ENCODE measurements at places on chromosomes 1 and 21.
A peak's percentile ranks its signal among the peaks of the same experiment; 100 is the strongest.

DNA sequence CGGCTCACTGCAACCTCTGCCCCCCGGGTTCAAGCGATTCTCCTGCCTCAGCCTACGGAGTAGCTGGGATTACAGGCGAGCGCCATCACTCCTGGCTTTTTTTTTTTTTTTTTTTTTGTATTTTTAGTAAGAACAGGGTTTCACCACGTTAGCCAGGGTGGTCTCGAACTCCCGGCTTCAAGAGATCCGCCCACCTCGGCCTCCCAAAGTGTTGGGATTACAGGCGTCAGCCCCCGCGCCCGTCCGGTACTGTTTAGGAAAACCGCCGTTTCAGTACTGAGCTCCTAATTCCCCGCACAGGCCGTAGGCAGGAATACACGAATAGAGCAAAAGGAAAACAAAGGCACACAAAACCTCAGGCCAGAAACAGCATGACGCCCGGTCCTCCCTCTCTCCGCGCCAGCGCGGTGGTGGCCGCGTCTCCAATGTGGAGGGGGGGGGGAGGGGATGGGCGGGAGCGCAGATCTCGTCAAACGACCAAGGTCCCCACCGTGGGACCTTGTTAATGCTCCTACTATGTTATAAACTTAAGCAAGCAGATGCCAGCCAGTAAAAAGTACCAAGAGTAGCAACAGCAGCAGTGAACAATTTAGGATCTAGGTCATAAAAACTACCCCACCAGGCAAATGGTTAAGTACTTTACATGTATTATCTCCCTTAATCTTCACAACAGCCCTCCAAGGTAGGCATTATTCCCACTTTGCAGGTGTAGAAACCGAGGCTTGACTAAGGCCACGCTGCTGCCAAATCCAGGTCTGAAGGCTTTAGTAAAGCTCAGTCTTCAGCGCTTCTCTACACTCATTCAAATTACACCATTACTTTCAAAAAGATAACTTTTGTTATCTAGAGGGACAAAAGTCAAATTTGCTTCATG, 648 bp upstream of the ADAR start:
- peak; percentile 33 for DNase-seq

DNA sequence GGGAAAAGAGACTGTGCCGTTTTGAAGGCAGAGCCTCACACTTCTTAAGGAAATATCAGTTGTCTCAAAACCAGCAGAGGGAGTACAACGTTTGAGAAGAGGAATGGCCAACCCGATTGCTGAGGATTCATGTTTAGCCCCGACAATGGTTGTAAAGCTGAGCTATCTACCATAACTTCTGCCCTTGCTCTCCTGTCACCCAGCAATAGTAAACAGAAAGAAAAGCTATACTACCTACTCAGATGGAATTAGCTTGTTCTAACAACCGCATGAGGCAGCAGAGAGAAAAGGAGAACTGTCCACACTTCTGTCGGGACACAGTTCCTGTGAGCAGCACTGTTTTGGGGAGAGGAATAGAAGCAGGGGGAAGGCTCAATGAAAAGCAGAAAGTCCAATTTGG, 91.2 kb downstream of the SLC45A1 start:
- DNase-seq = no peak

DNA sequence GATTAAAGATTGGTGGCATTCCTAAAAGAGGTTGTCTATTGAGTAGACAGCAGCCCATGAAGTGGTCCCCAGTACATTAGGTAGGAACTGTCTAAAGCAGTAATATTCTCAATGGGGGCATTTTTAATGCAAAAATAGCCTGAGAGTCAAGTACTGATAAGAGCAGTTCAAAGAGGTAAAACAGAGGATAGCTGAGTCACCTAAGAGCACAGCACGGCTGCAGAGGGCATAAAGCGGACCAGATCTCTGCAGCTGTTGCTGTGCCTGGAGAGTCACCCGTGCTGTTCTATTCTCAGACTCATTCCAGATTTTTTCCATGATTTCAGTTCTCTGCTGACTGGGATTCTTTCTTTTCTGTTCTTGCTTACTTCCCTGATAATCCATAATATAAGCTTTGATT, 313.2 kb downstream of the OLFM3 start:
- DNase-seq = no peak

DNA sequence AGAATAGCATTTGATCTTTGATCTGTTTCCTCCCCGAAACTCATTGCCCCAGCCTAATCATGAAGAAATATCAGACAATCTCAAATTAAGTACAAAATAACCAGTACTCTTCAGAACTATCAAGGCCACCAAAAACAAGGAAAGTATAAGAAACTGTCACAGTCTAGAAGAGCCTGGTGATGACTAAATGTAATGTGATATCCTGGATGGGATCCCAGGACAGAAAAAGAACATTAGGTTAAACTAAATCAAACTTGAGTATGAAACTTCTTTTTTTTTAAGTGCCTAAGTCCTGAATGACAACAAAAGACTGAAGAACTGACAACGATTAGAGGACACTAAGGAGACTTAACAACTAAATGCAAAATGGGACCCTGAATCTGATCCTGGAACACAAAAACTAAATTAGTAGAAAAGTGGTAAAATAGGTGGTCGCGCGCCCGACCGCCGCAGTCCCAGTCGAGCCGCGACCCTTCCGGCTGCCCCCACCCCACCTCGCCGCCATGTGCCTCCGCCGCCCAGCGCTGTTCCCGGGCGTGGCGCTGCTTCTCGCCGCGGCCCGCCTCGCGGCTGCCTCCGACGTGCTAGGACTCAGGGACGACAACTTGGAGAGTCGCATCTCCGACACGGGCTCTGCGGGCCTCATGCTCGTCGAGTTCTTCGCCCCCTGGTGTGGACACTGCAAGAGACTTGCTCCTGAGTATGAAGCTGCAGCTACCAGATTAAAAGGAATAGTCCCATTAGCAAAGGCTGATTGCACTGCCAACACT, 5.5 kb upstream of the PRKAB2 start:
- no peak for DNase-seq

- no peak for DNase-seq
Measured at GRCh38 chr21:39110431-39110830, 72.8 kb downstream of the PSMG1 start.

GRCh38 chr1:158246650-158247049, 7.6 kb upstream of the CD1A start:
- no peak for DNase-seq

DNA sequence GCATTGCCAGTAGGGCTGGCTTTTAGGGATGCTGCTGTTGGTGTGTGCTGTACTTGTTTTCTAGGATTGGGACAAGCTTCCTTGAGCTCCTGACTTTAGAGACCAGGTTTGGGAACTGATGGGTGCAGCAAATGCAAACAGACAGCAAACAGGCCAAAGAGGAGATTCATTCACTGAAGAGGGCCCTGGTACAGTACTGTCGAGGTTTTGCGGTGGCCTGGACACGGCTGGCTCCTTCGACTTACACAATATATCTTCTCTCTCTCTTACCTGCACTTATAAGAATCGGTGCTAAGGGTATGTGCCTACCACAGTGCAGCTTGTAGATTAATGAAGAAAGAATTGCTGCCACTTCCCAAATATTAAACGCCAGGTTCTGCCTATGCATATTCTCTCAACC, 44.6 kb downstream of the ATP1A1 start:
- DNase-seq = no peak

DNA sequence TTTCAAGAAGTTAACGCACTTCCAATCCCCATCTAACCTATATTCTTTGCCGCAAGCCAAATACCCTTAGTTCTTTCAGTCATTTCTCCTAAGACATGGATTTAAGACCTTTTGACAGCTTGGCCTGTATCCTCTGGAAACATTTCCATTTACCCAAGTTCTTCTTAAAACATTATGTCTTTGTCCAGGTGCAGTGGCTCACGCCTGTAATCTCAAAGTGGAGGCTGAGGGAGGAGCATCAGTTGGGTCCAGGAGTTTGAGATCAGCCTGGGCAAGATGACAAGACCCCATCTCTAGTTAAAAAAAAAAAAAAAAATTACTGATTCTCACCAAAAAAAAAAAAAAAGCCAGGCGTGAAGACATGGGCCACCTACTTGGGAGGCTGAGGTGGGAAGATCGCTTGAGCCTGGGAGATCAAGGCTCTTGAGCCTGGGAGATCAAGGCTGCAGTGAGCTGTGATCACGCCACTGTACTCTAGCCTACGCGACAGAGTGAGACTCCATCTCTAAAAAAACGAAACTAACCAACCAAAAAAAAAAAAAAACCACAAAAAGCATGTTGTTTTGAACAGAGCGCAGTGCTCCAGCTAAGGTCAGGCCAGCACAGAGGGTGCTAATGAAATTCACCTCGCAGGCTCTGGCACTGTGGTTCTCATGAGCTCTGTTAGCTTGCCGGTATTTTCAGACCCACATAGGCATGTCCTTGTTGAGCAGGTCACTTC, 36.0 kb downstream of the NUAK2 start:
- peak; percentile 42 for DNase-seq

- no peak for DNase-seq
Measured at GRCh38 chr1:109923946-109924275, 13.3 kb downstream of the CSF1 start.

DNA sequence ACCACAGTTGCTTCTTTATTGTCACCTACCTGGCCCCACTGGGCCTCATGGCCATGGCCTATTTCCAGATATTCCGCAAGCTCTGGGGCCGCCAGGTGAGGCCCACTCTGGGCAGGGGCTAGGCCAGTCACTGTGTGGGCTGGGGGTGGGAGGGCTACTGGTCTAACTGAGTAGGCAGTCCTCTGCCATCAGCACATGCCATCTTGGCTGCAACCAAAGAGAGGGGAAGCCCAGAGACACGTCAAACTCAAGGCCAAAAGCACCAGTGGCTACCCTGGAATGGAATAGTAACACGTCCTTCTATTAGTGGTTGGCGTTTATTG, 4.0 kb downstream of the HCRTR1 start:
- no peak for DNase-seq

DNA sequence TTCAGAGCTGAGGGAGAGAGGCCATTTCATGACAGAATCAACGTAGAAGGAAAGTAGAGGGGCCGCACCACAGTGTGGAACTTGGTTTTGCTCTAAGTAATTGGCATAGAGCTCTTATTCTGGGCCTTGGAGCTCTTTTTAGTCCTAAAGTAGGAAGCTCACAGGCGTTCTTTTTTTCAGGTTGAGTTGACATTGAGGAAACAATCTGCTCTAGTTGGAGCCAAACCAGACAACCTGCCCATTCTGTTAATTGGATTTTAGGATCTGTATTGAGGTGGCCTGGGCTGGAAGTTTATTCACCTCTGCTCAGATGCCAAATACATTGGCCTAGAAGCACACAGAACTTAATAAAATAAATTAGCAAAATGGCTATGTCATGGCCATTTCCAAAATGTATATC, 1093.9 kb downstream of the ADGRL2 start:
- no peak for DNase-seq

GRCh38 chr1:176068901-176069300, 138.2 kb downstream of the COP1 start:
- DNase-seq = no peak

- DNase-seq = peak; percentile 35
Measured at GRCh38 chr1:109214695-109215623, 1.2 kb downstream of the SARS1 start.

DNA sequence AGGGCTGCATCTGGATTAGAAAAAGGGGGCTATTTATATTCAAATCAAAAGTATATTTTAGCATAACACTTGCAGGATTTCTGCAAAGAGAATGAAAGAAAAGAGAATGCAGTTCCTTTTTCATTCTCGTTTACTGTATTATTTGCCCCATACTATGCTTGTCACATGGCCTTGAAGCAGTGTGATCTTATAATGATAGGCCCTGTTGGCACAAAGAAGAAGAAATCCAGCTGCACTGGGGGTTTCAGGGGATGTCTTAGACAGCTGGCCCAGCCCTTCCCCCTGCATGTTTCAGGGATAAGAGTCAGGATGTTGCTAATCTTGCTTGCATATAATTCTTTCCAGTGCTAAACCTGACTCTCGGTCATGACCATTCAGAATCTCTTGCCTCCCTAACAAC, 369.5 kb downstream of the SEC16B start:
- no peak for DNase-seq

GRCh38 chr1:208737922-208738321, 493.7 kb upstream of the PLXNA2 start:
- no peak for DNase-seq

- DNase-seq = no peak
Measured at GRCh38 chr1:95903060-95903459, 669.0 kb downstream of the RWDD3 start.

GRCh38 chr1:21864730-21865129, 52.7 kb downstream of the LDLRAD2 start:
- DNase-seq = no peak

DNA sequence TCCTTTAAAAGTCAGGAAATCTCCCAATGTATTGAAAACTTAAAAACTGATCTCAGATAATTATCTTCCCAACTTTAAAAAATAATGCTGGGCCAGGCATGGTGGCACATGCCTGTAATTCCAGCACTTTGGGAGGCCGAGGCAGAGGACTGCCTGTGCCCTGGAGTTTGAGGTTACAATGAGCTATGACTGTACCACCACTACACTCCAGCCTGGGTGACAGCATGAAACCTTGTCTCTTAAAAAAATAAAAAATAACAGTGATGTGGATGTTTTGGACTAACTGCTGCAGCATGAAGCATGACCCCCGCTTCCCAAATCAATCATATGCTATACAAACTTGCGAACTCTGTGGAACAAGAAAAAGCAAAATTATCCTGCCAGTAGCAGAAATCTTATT, 186.3 kb downstream of the RERE start:
- no peak for DNase-seq

- no peak for DNase-seq
Measured at GRCh38 chr1:204126956-204127355, 24.9 kb downstream of the ETNK2 start.

DNA sequence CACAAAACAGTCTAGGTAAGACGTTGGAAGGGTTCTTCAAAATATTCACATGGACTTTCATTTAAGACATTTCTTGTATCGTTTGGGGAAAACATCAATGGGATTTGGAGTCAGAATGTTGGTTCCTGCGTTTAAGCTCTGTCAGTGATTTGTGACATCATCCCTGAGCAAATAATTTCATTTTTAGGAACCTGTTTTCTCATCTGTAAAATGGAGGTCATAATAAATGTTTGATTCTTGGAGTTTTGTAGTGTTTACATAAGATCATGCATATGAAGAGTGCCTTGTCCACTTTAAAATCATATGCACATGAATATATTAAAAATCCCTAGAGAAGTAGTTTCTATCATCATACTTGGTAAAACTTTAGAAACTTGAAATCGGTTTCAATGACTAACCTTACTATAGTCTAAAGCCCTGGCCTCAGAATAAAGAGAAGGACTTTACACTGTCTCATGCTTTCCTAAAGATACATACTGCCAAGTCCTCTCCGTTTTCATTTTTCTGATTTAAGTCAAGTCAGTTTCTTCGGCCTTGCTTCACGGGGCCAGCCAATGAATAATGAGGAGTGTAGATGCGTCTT, 178.4 kb downstream of the ADSS2 start:
- DNase-seq = no peak
